T follicular helper cell (primary cell): ENCODE measurements at places on chromosomes 16 and 17.

- DNase-seq, result no peak
Measured at GRCh38 chr16:74219706-74220105, 76.9 kb upstream of the PSMD7 start.

DNA sequence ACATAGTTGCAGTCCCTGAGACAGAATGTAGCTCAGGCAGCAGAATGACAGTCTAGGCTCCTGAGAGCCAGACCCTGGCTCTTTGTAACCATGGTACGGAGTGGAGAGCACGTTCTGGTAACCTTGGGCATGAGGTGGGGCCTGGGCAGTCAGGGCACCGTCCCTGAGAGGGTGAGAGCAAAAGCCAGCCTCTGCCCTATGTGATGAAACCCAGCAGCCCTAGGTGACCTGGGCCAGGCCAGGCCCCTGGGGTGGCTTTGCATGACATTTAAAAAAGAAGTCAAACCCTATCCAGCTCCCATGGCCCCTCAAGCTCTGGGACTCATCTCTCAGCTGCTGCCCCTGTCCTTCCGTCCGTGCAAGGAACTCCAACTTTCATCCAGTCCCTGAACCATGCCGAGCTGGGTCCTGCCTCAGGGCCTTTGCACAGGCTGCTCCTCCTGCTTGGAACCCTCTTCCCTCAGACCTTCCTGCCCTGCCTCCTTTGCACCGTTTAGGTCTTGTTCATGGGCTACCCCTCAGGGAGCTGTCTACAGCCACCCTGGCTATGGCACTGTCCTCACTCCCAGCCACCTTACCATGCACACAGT is 188.6 kb downstream of the NTN1 start:
- no peak for DNase-seq

DNA sequence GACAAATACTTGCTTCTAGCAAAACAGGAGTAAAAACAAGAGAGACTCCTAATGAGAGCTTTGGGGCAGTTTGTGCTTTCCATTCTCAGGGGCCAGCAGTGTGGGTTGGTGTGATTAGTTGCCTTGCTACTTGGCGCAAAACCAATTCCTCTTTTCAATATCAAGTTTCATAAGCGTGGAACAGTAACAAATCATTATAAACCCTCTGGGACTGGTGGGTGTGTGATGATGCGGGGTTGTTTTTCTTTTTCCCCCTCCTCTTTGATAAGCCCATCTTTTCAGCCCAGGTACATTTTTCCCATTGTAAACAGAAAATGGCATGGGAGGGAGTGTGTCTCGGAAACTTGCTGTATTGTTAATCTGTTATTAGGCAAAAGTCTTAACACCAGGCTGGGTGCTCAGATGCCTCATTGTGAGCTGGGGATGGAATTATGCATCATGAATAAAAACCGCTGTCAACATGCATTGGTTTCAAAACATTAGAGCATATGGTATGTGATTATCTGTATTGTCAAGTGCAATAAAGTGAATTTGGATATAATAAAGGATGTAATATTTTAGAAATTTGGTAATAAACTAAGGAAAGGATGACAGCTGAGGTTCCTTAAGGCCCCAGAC is 166.4 kb downstream of the CCDC182 start:
- DNase-seq, result no peak

- no peak for DNase-seq
Measured at GRCh38 chr17:64240741-64241347, 22.2 kb downstream of the TEX2 start.

GRCh38 chr17:36593656-36594316 is 2.1 kb downstream of the DHRS11 start:
- no peak for DNase-seq

- no peak for DNase-seq
Measured at GRCh38 chr16:74726716-74727115, 26.1 kb upstream of the MLKL start.

- no peak for DNase-seq
Measured at GRCh38 chr16:2450535-2450934, 9.4 kb upstream of the TEDC2 start.

- DNase-seq, result no peak
Measured at GRCh38 chr16:65967376-65967775, 399.1 kb upstream of the CDH5 start.

DNA sequence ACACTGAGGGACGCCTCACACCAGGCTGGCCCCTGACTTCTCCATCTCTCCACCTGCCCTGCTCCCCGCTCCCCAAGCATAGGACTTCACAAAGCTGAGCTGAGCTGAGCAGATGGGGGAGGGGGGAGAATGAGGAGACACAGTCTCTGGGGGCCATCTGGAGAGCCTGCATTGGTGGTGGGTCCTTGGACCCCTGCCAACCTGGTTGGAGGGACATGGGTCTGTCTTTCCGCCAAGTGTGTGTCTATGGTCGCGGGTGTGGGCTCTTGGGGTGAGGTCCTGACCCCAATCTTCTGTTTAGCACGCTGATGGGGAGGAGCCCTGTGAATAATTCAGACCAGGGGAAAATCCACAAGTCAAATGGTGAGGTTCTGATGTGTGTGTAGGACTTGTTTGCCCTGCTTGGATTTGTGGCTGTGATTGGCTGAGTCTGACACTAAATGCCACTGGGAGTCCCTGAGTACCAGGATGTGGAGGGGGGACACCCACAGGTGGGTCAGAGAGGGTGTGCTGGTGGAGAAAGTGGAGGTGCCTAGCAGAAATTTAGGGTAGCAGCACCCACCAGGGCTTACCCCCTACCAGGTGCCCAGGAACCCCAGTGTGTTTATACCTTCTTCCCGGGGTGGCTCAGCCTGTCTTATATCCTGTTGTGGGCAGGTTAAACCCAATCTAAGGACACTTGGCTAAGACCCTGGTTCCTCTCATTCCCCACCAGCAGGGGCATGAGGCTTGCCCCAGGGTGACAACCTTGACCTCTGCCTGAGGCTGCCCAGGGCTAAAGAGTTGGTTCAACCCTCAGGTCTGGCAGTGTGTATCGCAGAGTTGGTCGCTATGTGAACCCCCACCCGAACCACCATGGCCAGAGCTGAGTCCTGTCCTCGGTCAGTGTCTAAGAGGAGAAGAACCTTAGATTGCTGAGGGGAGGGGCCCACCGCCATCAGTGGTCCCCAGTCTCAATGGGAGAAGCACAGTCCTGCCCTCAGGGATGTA is 2.1 kb downstream of the FMNL1 start:
- DNase-seq, result no peak

- DNase-seq, result no peak
Measured at GRCh38 chr16:20726661-20727060, 15.0 kb downstream of the THUMPD1 start.

DNA sequence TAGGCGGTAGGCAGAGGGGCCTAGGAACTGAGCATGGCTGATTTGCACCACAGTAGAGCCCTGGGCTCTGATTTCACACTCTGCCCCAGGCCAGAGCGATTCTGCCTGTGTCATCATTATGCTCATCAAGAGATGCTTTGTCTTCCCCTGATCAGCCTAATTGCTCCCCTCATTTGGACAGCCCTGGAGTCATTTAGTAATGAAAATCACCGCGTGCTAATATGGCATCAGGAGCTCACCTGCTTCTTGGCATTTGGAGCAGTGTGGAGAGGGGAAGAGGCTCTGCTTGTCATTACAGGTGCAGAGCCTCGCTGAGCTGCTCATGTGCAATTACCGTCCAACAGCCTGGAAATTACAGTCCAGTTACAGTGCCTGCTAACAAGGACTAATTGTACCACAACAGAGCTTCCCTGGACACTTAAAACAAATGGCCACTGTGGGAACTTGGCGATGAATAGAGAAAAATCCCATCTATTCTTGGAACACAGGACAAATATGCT is 157.1 kb upstream of the WSCD1 start:
- no peak for DNase-seq

GRCh38 chr17:44601973-44602372 is 44.7 kb downstream of the FZD2 start:
- no peak for DNase-seq

GRCh38 chr17:51778842-51779241 is 379.7 kb downstream of the CA10 start:
- no peak for DNase-seq

GRCh38 chr16:63577891-63578290 is 1541.7 kb upstream of the CDH8 start:
- DNase-seq, result no peak

DNA sequence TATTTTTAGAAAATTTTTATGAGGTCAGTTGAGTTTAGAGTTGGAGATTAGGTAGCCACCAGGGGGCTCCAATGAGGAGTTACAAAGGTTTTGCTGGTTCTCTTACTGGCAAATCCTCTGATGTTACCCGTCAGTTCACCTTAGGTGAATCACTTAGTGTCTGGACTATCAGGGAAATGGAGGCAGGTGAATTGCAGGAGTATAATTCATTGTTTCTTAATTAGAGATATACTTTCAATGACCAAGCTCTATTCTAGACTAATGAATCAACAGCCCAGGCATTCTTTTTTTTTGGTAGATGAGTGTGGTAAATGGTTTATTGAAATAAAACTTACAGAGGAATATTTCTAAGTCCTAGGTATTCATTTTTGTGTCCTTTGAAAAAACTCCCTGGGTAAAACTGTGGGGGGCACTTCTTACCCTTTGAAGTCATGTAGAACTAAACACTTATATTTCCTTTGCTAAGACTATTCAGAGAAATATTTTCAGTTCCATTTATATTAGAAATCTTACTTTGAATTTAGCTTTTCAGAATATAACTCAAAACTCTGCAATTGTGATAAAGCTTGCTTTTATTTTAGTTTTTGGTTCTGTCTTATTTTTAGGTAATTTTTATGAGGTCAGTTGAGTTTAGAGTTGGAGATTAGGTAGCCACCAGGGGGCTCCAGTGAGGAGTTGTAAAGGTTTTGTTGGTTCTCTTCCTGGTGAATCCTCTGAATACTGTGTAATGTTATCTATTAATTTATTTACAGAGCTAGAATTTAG is 17.7 kb downstream of the PSMD11 start:
- DNase-seq, result peak; percentile 52
